ENCODE measurements at places on chromosomes 1 and 21.

- DNase-seq: no peak
These were observed 36.1 kb downstream of the SORT1 start for GRCh38 chr1:109361649-109362048.

GRCh38 chr21:37862536-37862935 lies 53.7 kb downstream of the KCNJ6 start:
- DNase-seq: no peak

GRCh38 chr1:162028726-162029125 lies 5.1 kb upstream of the OLFML2B start:
- DNase-seq: no peak

- DNase-seq: no peak
These were observed 5.0 kb downstream of the RNU1-2 start for GRCh38 chr1:16900751-16901150.

GRCh38 chr21:45420061-45421041 lies 15.4 kb downstream of the COL18A1 start:
- no peak for DNase-seq

- DNase-seq: no peak
These were observed 25.9 kb downstream of the PSMB2 start for GRCh38 chr1:35615440-35615839.

DNA sequence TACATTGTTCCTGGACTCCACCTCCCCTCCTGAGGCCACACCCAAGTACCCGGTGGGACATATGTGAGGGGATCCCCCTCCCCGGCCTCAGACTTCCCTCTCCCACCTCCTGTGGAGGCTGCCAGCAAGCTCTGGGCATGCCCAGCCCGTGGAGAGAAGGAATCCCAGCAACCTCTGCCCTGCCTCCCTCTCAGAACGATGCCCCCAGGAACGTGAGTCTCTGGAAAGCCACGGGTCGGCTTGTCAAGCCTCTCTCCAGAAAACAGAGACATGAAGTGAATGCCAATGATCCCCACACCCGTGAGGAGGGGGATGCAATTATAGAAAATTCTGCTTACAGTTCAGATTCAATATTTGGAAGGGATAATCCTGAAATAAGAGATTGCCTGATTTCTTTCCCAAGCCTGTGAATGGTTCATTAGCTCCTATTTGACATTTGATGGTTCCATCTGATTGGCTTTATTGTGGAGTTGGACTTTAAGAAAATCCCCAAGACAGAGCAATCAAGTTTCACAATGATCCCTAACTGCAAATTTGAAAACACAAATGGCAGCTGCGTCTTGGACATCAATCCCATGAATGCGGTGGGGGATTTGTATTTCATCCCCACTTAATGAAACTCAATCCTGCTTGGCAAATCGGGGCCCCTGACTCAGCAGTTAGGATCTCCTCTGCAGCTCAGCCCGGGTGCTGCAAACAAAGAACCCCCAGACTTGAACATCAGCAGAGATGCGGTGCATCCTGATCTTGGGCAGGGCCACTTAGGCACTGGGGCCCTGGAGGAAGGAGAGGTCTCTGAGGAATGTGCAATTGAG lies 9.1 kb upstream of the GUCA2B start:
- DNase-seq: no peak

DNA sequence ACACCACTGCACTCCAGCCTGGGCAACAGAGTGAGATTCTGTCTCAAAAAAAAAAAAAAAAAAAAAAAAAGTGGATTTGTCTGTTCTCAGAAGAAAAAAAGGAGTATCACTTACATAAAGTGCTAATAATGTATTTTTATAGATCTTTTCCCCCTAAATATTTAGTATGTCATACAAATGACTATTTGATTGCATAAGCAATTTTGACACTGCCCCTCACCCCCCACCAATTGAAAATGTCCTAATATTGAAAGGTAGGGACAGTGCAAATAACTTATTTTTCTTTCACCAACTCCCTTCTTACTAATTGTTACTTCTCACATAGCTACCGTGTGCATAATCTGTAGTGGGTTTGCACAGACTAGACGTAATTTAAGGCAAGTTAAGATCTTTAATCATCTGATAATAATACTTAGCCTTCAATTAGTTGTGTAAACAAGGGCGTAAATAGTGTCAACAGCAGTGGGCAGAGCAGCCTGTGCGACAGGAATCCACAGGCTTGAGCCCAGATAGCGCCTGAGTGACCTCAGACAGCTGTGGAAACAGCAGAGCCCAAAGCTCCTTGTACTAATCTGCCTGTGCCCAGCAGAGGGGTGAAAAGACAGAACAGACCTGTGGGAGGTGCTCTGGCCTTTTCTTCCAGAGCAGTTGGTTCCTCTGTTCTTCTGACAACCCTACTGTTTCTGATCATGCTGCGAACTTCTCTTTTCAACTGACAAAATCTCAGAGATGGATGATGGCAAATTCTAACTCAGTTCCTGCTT lies 4.5 kb upstream of the IER5 start:
- peak; percentile 39 for DNase-seq

GRCh38 chr1:178291166-178291565 lies 197.3 kb downstream of the RASAL2 start:
- DNase-seq: no peak

GRCh38 chr21:15204140-15204969 lies 139.6 kb upstream of the NRIP1 start:
- no peak for DNase-seq

- DNase-seq: no peak
These were observed 11.5 kb downstream of the RRAGC start for GRCh38 chr1:38848071-38848470.

GRCh38 chr1:238296371-238296770 lies 405.6 kb upstream of the ZP4 start:
- no peak for DNase-seq

DNA sequence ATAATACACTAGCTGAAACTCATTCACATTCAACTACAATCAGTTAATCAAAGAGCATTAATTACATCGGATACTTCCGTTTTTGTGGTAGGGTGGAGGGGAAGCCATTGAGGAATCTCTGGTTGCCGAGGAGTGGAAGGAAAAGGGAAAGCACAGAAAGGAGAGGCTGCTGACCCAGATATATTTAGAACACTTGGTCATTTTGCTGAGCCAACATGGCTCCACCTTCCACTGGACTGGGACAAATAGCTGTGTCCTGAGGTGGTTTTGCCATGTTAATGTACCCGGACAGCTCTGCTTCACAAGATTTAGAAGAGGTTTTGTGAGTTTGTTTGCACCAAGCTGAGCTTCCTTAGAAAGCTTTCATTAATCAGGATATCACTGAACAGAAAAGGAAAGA lies 26.2 kb downstream of the ASTN1 start:
- no peak for DNase-seq

- no peak for DNase-seq
These were observed 114.8 kb downstream of the TYW3 start for GRCh38 chr1:74847715-74848114.

- no peak for DNase-seq
These were observed 9.1 kb downstream of the RHOU start for GRCh38 chr1:228744356-228744755.

DNA sequence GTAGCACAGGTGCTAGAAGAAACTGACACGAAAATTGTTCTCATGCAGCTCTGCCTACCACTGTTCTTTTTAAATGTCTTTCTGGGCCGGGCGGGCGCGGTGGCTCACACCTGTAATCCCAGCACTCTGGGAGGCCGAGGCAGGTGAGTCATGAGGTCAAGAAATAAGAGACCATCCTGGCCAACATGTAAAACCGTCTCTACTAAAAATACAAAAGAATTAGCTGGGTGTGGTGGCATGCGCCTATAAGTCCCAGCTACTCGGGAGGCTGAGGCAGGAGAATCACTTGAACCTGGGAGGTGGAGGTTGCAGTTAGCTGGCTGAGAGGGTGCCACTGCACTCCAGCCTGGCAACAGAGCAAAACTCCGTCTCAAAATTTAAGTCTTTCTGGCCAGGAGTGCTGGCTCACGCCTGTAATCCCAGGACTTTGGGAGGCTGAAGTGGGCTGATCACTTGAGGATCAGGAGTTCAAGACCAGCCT lies 947 bp upstream of the RIT1 start:
- no peak for DNase-seq

DNA sequence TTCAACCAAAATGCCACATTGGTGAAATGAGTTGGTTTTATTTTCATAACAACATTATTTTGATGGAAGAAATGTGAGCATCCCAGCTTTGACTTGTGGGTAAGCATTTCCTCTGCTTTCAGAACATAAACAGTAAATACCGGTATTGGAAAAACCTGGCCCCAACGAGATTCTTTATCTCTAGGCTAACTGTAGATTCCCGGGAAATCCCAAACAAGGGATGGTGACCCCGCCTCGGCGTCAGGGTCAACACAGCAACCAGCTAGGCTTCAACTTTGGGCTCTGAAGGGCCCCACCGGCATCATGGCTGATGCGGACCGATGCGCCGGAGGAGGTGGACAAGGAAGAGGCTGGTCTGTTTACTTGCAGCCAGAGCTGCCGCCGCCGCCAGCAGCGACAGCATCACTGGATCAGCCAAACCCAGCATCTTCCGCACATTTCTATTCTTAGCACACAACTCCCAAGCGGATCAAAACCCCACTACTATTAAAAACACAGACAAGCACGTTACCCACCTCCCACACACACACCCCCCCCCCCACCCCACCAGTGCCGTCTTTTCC lies 1.1 kb downstream of the AKT3 start:
- peak; percentile 16 for DNase-seq

GRCh38 chr1:91278754-91279153 lies 125.9 kb downstream of the HFM1 start:
- DNase-seq: no peak
